ENCODE measurements at places on chromosomes 5 and 9.

DNA sequence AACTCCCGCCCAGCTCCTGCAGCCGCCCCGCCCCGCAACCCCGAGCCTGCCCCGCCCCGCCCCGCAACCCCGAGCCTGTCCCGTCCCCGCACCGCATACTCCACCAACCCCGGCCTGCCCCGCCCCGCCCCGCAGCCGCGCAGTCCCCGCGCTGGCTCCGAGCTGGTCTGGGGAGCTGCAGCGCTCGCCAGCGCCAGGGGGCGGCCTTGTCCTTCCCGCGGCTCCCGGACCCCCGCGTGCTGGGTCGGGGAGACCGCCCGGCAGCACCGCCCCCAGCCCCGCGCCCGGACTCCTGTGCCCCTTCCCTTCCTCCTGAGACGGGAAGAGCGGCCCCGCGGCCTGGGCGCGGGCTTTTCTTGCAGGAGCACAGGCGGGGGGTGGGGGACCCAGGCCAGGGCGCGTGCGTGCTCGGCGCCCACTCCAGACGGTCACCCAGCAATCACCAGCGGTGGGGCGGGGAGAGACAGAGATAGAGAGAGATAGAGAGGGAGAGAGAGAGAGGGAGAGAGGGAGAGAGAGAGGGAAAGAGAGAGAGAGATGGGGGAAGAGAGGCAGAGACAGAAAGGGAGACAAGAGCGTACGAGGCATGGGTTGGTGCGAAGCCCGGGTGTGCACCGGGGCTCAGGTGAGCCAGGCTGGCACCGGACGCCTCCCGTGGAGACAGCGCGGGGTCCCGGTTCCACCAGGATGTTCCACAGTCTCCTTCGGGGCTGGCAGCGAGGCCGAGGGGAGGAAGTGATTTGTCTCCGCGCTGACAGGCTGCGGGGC is 14.7 kb upstream of the TMEM250 start:
- peak; percentile 39 for DNase-seq

DNA sequence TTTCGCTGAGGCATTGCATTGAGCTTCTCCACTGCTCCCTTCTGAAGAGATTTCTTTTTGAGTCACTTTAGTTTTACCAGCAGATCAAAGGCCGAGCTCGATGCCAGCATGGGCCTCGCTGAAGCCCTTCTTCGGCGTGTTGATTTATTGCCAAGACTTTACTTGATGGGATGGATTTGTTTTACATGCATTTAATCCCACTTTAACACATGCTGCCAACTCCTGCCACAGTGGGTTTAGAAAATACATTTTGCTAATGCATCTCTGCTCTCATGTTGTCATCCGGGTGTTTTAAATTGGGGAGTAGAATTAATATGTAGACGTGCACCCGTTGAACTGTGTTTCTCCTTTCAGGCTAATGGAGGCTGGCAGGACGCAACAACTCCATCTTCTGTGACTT is 218.3 kb downstream of the PBX3 start:
- DNase-seq: no peak

- no peak for DNase-seq
Observed at GRCh38 chr9:130731355-130731754, 37.8 kb downstream of the EXOSC2 start.

DNA sequence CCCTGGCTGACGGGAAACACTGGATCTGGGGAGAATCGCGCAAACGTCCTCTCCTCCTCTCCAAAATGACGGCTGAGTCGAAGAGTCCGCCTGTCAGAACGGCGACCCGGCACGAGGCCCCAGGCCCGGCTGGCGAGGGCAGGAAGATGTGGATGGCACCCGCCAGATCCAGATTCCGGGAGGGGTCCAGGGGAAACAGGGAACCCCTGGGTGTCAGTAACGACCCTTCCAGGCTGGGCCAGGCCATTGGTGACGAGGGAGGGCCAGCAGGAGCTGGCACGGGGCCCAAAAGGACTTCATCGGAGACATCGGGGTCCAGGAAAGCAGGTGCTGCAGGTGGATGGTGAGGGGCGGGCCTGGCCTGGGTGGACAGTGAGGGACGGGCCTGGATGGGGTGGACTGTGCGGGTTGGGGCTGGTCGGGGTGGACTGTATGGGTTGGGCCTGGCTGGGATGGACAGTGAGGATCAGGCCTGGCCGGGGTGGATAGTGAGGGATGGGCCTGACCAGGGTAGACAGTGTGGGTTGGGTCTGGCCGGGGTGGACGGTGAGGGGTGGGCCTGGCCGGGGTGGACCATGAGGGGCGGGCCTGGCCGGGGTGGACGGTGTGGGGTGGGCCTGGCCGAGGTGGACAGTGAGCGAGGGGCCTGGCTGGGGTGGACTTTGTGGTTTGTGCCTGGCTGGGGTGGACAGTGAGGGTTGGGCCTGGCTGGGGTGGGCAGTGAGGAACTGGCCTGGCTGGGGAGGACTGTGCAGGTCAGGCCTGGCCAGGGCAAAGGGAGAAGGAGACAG is 14.0 kb downstream of the SLC6A3 start:
- no peak for DNase-seq

- peak; percentile 55 for DNase-seq
Observed at GRCh38 chr5:43498581-43498980, 14.9 kb upstream of the TMEM267 start.

GRCh38 chr5:131814990-131815389 is 18.2 kb upstream of the FNIP1 start:
- no peak for DNase-seq

DNA sequence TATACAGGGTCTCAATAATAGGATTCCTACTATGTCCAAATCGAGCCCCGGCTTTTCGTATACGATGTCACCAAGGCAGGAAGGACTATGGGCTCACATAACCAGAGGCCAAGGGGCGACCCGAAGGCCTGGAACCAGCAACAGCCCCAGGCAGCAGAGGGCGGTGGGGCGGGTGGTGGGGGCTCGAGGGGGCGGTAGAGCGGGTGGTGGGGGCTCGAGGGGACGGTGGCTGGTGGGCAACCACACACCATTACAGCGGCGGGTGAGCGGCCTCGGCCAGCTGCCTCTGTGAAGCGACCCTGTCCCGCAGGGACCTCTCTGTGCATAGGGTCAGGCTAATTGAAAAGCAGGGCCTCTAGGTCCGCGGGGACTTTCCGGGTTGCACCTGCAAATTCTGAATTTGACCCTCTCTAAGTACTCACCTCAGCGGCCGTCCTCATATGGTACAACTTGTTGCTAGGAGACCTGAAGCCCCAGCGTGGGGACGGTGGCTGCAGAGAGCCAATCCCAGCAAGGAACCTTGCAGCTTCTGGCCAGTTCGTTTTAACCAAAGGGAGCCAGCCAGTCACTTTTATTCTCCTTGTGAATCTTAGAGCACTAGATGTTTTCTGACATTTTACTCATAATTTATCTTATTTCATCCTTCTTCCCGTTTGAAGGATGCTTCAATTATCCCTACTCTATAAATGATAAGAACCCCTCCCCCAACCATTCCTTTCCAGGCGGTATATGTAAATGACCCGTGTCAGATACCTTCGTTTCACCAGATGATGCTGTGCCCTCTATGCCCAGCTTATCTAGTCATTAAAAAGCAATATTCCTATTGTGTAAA is at the start of gene NME5:
Gene NME5, minus strand, starts transcription at position 480 of the 832 bp plus-strand sequence. CDS start 648 bp downstream, outside the sequence.
- DNase-seq: peak; percentile 53

- no peak for DNase-seq
Observed at GRCh38 chr9:13446286-13446937, 166.9 kb upstream of the MPDZ start.

DNA sequence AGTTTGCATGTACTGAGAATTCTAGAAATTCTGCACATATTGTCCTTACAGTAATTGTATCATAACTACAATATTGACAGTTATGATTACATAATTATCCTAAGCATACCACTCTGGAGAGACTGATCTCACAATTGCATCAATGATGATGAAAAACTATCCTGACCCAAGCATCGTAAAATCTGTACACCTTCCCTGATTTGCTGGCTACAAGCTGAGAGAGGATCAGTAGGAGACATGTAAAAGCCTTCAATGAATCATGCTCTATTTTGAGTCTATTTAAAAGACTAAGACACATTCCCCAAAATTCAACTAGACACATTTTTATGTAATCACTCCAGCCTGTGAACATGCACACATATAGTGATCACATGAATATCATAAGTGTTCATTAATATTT is 1833.8 kb downstream of the EFNA5 start:
- no peak for DNase-seq

DNA sequence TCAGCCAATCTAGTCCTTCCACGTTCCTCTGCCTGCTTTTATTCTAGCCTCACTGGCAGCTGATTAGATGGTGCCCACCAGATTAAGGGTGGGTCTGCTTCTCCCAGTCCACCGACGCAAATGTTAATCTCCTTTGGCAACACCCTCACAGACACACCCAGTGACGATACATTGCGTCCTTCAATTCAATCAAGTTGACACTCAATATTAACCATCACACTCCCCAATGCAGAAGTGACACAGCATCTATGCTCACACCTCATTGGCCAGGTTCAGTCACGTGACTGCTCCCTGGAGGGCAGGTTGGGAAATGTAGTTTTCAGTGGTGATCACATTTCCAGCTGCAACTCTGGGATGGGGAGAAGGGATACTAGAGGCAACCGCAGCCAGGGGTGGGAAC is 13.0 kb downstream of the SUSD3 start:
- no peak for DNase-seq

GRCh38 chr5:40521108-40521785 is 158.5 kb upstream of the PTGER4 start:
- no peak for DNase-seq

DNA sequence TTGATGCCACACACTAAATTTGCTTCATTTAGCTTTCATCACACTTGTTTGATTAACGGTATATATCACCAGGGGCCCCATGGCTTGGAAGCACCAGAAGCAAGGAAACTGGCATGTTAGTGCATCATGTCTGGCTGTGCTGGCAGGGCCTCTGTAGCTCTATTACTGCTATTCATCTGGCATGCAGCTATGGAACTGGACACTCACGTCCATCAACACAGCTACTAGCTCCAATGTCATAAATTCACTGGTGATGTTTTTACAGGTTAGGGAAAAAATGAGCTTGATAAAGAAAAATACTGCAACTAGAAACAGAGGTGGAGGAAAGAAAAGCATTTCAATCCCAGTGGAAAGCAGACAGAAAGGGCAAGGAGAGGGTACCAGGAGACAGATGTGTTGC is 343.2 kb downstream of the DEPDC1B start:
- DNase-seq: no peak

GRCh38 chr9:76654575-76654974 is 109.7 kb upstream of the PCA3 start:
- DNase-seq: no peak

DNA sequence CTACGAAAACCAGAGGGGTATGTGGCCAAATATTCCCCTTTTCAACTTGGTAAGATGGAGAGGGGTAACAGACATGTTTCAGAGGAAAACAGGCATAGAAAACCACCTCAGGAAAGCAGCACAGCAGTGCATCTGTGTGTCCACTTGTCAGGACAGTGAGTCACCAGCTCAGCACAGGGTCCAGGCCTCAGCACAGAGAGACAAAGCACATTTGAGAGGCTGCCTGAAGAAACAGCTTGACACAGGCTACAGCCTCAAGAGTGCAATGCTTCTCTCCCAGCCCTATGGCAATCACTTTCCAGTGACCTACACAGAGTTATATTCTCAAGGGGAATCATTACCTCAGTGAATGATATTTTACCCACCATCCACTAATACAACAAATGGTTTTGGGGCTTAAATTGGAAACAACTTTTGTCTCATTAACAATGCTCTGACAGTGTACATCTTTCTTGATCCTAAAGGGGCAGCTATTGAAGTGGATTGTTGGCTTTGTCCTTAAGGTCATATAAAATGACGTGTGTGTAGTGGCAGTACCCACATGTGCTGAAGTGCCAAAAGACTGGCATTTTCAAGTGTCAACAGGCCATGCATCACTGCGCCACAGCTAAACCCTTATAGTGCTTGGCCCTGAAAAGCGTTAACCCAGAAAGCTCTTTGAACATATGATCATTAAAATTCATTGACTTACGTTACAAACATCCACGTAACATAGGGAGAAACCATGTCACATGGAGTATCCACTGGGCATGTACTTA is 46.4 kb downstream of the ERMP1 start:
- DNase-seq: no peak

- DNase-seq: no peak
Observed at GRCh38 chr5:71663191-71663969, 55.7 kb upstream of the CARTPT start.

GRCh38 chr5:107112216-107112615 is 558.5 kb downstream of the EFNA5 start:
- DNase-seq: no peak

DNA sequence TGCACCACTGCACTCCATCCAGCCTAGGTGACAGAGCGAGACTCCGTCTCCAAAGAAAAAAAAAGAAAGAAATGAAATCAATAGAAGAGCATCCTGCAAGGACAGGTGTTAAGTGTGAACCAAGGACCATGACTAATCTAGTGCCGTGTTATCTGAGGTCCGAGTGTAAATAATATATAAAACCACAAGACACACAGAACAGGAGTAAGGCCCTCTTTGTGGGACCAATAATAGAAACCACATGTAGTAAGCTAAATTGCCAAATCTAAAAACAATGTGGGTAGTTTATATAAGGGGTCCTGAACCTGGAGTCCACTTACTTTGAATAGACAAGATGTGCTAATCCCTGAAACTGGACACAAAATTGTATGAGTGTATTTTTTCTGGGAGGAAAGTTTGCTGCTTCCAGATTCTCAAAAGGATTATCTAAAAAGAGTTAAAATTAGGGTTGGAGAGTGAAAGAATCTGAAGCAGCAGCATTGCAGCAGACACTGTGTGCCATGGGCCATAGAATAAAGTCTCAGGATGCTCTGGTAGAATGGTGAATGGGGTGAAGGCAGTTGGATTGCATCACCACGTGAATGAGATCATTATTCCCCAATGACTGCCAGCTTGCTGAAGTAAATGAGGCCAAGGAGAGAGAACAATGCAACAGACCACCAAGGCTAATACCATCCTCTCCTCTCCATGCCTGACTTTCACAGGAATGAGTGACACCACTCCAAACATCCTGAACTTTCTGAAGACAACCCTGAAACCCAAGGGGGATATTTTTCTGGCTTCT is 222.7 kb downstream of the DCP2 start:
- no peak for DNase-seq

DNA sequence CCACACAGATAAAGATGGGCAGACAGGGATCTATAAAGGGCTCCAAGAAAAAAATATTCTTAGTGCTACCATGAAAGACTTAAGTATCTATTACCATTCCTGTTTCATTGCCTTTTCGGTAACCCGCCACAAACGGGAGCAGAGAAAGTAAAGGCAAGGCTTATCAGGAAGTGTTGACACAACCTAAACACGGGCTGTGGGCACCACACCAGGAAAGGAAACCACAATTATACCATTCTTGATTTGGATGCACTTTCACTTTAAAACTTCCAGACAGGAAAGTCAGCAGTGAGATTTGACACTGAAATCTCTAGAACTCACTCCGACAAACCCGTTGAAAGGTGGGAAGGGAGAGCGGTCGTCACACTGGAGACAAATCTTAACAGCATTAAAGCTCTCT is 6.5 kb downstream of the TLE1 start:
- DNase-seq: peak; percentile 42

GRCh38 chr5:26009742-26010141 is 1028.6 kb downstream of the CDH9 start:
- DNase-seq: no peak

- DNase-seq: no peak
Observed at GRCh38 chr5:148739524-148739923, 85.2 kb upstream of the HTR4 start.

Data from suppressor macrophage (primary cell).